Stimulated activated CD4-positive, alpha-beta T cell treated with anti-CD3 and anti-CD28 coated beads, TNF-alpha, amount 100 ng/mL, for 48 hours (primary cell): ENCODE measurements at places on chromosomes 7 and 10.
A peak's percentile ranks its signal among the peaks of the same experiment; 100 is the strongest.

DNA sequence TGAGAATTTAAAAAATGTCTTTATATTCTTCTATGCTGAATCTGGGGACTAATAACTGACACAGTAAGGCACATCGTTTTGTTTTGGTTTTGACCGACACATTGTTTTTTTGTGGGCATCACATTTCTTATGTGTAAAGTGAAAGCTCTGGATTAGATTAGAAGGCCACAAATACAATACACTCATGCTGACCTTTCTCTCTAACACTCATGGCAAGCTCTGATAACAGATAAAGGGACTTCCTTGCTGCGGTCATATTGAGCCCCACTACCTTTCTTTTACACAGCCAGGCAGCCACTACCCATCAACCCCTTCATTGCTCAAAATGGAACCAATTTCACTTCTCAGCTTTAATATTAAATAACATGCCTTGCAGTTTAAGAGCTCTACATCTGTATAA lies 26.0 kb downstream of the PPP1R3A start:
- no peak for DNase-seq

DNA sequence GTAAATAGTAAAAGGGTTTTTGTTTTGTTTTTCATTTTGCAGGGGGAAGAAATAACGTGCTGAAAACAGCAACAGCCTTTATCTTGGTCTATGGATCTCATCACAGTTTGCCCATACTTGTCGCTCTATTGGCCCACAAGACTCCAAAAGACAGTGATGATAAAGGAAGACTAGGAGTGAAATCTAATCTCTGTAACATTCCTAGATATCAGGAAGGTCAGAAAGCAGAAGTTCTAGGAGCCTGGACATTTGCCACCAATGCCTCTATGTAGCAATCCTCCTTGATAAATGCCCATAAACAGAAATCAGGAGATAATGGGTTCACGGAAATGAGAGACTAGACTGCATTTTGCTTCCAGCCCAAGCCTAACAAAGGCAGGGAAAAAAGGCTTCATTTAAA lies 8.9 kb downstream of the CUBN start:
- no peak for DNase-seq

- DNase-seq, result no peak
Observed at GRCh38 chr10:110355922-110356627, 51.4 kb upstream of the SMNDC1 start.

DNA sequence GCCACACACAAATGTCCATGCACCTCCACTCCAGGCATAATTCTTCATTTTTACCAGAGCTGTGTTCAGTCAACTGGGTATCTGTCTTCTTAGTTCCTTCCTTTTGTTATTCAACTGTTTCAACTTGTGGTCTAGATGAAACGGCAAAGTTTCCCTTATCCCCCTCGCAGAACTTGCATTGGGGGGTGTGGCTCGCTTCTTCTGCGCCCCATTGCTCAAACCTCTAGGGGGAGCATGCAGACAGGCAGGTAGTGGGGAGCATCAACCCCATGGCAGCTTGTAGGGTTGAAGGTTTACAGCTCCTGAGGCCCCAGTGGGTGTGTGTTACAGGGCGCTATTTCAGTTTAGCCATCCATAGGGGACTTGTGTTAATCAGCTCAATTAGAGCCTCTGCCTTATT lies 38.3 kb upstream of the COBL start:
- DNase-seq, result no peak

DNA sequence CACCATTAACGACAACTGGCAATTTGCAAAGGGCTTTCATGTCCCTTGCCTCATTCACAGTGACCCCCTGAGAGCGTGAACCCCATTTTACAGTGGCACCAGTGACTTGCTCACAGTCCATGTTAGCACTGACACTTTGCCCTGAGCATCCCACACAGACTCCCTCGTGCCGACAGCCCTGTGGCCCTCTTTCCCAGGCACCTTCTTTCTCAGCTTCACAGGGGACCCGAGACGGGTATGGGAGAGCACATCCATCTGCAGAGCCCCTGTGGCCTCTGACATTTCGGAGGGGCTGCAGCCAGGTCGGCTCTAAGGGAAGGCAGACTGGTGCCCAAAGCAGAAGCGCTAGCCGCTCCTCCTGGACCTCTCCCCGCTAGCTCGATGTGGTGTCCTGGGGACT lies 10.8 kb downstream of the LOXL4 start:
- no peak for DNase-seq

GRCh38 chr10:70112071-70112470 lies 20.6 kb downstream of the AIFM2 start:
- DNase-seq, result no peak

- DNase-seq, result no peak
Observed at GRCh38 chr7:64559206-64559605, 3.7 kb downstream of the ZNF680 start.

DNA sequence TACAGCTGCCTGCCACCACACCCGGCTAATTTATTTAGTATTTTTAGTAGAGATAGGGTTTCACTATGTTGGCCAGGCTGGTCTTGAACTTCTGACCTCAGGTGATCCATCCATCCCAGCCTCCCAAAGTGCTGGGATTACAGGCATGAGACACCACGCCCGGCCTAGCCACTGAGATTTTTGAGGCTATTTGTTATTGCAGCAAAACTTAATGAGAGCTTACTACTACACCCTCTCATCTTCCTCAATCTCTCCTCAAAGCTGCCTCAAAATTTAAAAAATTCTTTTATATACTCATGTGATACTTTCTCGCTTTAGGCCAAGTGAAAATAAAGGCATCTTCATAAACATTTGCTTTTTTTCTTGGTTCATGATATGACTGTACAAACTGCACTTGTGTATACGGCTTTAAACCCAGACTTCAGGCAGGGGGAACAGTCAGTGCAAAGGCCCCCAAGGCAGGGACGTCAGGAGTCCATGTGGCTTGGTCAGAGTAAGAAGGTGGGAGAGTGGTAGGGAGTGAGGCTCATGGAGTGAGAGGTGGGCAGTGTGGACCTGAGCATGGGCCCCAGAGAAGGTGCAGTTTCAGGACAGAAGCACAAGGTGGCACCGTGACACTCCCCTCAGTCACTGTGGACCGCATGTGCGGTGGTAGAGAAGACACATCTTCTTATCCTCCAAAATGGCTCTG lies 55.5 kb downstream of the SYPL1 start:
- peak; percentile 46 for DNase-seq

GRCh38 chr10:24574578-24575155 lies 149.0 kb downstream of the ARHGAP21 start:
- no peak for DNase-seq

GRCh38 chr7:98681511-98681910 lies 64.4 kb downstream of the NPTX2 start:
- no peak for DNase-seq

GRCh38 chr10:128287921-128288320 lies 161.7 kb upstream of the MKI67 start:
- no peak for DNase-seq

- DNase-seq, result no peak
Observed at GRCh38 chr7:41973202-41973730, 263.7 kb downstream of the GLI3 start.

DNA sequence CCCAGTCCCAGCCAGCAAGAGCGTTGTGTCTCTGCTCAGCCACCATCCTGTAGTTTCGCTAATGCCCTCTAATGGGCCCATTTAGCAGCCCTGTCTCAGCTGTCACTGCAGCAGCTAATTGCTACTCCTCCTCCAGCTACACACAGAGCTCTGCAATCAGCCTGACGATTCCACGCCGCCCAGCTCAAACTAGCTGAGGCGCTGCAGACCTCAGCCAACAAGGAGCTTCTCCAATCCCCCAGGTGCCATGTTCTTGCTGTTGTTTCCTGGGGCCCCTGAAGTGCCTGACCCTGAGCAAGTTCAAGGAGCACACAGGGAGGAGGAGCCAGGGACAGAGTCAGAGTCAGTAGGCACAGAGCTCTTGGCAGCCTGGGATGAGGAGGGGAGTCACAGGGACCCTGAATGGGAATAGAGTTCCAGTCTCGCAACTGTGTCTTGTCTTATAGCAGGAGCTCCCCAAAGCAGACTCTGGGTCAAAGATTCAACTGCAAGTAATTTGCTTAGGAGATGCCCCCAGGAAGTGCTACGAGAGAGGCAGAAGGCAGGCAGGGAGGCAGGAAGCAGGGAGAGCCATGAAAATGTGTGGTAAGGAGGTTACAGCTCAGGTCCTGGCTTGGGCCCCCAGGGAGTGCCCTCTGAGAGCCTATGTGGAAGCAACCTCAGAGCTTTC lies 135.8 kb upstream of the UNC5B start:
- DNase-seq, result no peak

DNA sequence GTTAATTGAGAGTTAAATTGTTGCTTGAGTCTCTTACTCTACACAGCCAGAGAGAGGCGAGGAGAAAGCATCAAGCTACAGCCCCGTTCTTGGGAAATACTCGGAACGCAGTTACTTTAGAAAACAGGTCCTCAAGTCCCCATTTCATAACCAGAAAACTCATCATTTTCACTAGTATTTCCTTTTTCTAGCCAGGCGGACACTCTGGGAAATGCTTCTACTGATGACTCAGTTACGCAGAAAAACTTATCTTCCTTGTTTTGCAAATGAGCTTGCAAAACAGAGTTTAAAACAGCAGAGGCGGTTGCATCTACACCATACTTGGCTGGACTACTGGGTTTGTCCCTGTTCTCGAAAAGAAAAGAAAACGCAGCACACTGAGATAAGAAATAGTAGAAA lies 111.4 kb upstream of the FGFR2 start:
- no peak for DNase-seq

DNA sequence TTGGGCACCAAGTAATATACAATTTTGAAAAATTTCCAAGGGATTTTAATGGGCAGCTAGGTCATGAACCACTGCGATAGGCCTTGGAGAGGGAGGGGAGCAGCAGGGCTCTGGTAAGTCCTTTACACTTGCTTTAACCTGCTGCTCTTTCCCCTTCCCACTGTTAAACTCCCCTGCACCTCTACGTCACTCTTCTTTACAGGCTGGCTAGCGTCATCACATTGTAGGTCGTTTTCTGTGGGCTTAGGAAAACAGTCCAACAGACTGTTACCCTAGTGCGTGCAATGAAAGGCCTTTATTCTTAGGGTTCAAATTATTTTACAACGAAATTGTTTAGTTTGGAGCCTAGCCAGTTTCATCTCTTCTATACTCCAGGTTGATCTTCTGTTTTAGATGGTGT lies 235.7 kb downstream of the AUTS2 start:
- no peak for DNase-seq

DNA sequence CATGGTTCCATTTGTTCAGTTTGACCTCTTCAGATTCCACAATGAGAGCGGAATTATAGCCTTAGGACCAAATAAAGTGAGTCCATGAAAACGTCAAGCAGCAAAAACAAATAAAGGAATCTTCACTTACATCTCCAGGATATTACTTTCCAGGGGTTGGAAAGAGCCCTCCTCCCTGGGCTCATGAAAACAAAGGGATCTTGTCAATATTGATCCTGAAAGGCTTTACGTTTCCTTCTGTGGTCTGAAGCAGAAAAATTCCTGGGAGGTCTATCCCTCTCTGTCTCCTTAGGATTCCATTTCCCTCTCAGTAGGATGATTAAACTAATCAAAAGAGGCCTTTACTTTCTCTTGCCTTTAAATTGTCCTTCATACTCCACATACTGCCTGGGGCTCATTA lies 293.5 kb downstream of the GPAM start:
- no peak for DNase-seq

DNA sequence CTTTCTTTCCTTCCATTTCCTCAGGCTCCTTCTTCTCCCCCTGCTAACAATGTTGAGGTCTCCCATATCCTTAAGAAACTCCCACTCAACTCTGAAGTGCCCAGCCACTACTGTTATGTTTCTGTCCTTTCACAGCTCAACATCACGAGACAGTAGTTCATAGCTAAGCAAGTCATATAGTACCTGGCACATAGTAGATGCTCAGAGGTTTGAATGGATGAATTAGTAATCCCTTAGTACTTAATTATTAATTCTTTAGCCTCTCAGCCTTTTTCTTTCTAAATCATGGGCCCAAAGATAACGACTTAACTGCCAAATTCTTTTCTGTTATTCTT lies 22.6 kb downstream of the CSGALNACT2 start:
- no peak for DNase-seq

DNA sequence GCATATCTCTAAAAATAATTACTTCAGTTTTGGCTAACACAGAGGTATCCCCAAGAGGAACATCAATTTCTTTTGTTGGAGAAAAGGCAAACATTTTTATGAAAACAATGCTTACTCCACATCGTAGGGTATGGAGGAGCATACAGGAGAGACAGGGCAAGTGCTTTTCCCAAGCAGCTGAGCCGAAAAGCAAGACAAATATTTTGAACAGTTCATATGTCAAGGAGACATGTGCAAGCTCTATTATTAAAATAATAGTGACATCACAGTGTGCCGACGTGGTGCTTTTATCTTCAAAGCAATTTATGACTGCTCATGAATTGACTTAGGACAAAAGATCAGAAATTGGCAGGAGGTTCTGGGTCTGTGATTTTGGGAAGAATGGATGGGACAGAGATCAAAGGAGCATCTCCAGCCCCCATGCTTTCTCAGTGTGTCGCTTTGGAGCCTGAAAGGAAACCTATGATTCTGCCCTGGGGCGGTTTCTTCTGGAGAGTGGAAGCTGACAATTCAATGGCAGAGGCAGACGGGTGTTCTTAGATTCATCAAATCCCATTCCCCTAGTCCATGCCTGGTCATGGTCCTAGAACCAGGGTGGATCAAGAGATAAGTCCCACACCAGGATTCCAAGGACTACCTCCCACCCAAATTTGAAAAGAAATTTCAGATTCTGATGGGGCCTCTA lies 97.1 kb downstream of the JCAD start:
- no peak for DNase-seq

- DNase-seq, result no peak
Observed at GRCh38 chr10:23439452-23439960, 631 bp downstream of the OTUD1 start.
